AG04449 (cell line): ENCODE measurements at places on chromosomes 11 and 22.
A peak's percentile ranks its signal among the peaks of the same experiment; 100 is the strongest.

GRCh38 chr11:117820516-117820915 is 4.0 kb downstream of the FXYD2 start:
- DNase-seq: no peak

GRCh38 chr11:102680945-102681344 is 24.6 kb downstream of the MMP27 start:
- no peak for DNase-seq

DNA sequence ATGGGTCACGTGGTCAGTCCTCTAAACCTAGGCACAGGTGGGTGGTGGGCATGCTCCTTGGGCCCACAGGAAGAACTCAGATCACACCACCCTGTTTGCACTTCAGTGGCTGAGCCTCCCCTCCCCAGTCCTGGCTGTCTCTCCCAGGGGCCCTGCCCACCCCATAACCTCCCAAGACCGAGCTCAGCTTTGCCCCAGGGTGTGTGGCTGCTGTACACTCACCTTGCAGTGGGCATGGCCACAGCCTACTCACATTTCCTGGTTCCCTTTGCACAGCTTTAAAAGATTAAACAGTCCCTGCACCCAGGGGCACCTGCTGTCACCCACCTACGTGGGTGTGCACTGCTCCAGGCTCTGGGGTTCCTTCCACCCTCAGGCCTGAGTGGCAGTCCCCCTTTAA is 13.8 kb downstream of the TRIOBP start:
- DNase-seq: no peak

DNA sequence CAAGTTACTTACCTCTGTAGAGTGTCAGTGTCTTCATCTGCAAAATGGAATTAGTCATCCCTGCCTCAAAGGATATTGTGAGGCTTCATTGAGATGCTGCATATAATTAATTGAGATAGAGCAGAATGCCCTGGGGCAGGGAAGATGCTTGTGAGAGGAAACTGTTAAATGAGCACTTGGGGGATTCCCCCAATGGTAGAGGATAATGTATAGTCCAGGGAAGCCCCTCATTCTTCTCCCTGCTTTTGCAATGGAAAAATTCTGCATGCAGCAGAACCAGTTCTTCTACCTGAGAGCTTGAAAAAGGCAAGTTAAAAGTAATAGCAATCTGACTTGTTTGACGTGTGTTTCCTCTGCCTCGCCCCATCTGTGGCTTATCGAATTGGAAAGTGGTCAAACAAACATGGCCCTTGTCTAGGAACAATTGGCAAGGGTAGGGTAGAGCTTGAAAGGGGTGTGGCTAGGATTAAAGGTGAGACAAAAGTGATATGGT is 90.9 kb downstream of the NAV2 start:
- no peak for DNase-seq

DNA sequence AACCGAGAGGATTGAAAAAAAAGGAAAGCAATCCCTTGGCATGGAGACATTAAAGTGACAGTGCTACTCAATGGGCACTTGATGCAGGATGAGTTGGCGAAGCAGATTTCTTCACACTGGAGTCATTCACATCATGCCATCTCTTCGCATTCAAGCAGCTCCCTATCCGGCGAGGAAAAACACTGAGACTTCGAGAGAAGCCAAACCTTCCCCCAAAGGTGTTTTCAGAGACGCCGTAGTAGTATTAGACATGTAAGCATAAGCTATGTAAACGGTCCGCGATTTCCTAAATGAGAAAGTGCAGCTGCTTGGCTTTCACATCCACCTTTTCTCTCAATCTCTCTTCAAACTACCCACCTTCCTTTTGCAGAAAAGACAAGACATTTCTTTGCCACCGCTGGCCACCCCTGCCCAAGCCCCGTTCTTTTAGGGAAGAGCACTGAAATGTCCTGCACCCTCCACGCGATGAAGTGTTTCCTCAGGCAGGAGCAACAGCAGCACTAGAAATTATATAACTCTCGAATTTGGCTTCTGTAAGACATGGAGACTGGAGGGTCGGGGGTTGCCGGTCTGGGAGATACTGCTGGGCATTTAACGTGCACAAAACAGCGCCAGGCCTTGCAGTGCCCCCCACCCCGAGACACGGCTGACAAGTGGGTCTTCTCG is at the start of gene DLG2:
Gene DLG2, minus strand, starts transcription at position 13 of the 666 bp plus-strand sequence.
- no peak for DNase-seq

GRCh38 chr11:128238521-128239265 is 348.7 kb downstream of the ETS1 start:
- DNase-seq: no peak

DNA sequence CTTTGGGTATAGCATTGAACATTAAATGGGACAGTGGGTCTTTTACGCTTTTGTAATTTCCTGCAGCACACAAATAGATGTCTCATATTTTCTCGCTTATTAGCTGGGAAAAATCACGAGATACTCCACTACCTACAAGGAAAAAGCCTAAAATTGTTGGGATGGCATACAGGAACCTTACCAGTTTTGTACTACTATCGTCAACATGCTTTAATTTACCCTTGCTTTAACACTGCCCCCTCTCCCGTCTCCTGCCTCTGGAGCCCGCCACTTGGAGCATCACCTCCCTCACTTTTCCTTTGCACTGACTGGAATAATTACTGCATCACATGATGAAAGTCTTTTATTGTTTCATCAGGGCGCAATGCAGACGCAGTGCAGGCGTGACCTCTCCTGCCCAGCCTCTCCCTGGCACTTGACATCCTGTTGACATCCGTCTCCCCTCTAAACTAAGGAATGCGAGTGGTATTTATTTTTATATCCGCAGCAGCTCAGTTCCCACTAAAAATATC is 1.0 kb upstream of the FNBP4 start:
- no peak for DNase-seq

GRCh38 chr22:22886546-22886945 is 1.1 kb upstream of the IGLL5 start:
- no peak for DNase-seq

- DNase-seq: no peak
Observed at GRCh38 chr11:78223320-78223954, 34.7 kb downstream of the USP35 start.

DNA sequence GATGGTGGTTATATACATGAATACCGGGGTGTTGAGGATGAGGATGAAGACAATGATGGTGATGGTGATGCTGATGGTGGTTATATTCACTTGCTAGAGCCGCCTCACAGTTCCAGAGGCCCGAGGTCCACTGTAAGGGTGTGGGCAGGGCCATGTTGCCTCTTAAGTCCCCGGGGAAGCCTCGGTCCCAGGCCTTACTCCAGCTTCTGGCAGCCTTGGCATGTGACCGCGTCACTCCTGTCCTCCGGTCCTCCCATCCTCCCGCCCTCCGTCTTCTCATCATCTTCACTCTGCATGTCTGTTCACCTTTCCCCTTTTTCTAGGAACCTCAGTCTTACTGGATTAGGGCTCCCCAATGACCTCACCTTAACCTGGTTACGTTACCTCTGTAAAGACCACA is 54.6 kb downstream of the IGLL1 start:
- no peak for DNase-seq

GRCh38 chr11:79269611-79270307 is 171.1 kb downstream of the TENM4 start:
- no peak for DNase-seq

DNA sequence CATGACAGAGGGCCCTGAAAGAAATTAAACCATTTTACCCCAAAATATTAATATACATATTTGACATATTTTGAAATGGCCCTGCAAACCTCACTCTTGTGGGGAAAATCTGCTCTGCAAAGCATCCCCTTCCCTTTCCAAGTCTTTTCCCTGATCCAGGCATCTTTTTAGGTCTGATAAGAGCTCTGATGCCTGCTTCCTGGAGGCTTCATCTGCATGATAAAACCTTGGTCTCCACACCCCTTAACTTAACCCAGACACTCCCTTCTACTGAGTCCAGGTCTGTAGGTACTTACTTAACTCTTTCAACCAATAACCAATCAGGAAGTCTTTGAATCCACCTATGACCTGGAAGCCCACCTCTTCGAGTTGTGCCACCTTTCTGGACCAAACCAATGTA is 1.8 kb upstream of the LGALS12 start:
- no peak for DNase-seq

GRCh38 chr11:11966826-11967668 is 41.4 kb downstream of the DKK3 start:
- no peak for DNase-seq

DNA sequence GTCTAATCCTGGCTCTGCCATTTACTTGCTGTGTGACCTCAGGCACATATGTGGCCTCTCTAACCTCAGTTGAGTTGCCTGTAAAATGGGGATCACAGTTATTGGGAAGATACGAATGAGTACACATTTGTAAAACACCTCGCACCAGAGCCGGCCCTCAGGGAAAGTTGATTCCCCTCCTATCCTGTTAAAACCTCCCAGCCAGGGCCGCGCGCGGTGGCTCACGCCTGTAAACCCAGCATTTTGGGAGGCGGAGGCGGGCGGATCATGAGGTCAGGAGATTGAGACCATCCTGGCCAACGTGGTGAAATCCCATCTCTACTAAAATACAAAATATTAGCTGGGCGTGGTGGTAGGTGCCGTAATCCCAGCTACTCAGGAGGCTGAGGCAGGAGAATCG is 7.8 kb upstream of the MYBPC3 start:
- DNase-seq: no peak

DNA sequence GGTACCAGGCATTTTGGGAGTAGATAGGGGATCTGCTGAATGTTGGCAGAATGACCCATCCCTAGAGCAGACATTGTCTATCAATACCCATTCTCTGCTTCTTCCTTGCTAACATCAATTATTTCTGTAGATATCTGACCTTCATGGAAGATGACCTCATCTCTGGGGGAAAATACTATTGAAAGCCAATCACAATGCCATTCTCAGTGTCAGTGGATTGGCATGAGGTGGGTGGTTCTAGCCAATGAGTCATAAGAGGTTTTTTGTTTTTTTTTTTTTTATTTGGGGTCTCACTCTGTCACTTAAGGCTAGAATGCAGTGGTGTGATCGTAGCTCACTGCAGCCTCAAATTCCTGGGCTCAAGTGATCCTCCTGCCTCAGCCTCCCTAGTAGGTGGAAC is 42.5 kb downstream of the SNX19 start:
- DNase-seq: no peak

DNA sequence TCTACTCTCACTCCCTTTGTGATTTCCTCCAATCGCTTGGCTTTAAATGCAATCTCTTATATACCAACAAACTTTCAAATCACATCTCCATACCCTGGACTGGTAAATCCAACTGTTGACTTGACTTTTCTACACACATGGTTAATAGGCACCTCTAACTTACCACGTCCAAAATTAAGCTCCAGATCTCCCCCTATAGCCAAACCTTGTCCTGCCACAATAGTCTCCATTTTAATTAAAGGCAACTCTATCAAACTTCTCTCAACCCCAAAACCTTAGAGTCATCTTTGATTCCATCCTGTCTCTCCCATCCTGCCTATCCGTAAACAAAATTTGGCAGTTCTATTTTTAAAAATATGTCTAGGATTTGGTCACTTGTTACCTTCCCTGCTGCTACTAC is 141.8 kb upstream of the DDI1 start:
- no peak for DNase-seq

DNA sequence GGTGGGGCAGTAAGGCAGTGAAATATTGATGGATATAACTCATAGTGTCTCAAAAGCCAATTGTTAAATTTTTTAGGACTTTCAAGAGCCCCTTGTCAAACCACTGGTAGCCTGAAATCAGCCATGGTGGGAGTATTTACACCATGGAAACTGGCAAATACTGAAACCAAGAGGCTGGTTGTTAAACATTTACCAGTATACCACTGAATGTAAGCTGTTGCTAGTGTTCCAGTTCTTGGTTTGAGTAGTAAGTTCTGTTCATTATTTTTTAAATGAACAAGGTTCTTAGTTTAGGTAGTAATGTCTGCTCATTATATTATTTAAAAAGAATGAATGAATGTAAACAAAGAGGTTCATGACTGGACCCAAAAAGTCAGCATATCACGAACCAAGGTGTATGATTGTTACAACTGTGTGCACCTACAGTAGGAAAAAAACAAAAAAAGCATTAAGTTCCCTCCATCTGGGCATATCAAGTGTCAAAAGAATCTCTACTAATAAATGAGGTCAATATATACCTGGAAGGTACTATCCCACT is 4.5 kb upstream of the EIF3F start:
- no peak for DNase-seq

DNA sequence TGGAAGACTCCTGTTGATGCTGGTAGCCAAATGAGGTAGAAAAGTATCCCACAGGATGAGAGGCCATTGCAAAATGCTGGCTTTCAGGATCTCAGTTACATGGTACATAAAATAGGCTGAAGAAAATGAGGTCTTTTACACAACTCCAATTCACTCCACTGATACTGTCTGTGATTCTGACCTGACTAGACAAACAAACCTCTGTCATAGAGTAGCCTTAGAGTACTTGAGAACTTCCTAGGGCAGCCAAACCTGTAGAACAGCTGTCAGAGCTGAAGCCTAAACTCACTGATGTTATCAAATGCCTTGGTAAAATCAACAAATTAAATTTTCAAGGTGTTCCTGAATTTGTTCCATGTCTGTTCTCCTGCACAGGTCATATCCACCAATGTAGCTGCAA is 26.2 kb upstream of the POGLUT3 start:
- DNase-seq: no peak

- DNase-seq: peak; percentile 79
Observed at GRCh38 chr11:130480186-130480585, 31.7 kb downstream of the ADAMTS15 start.

DNA sequence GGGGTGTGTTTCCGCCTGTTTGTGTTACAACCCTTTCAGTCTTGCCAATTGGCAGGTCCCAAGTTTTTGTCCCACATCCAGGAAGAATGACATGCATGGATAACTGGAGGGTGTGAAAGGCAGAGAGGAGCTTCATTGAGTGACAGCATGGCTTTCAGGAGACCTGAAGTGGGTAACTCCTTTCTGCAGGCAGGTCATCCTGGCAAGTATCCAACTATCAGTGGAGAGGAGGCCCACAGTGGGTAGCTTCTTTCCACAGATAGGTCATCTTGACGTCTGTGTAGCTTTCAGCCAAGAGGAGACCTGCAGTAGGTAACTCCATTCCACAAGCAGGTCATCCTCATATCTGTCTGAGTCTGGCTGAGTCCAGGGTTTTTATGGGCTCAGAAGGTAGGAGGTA is 1268.8 kb upstream of the CNTN5 start:
- DNase-seq: no peak

DNA sequence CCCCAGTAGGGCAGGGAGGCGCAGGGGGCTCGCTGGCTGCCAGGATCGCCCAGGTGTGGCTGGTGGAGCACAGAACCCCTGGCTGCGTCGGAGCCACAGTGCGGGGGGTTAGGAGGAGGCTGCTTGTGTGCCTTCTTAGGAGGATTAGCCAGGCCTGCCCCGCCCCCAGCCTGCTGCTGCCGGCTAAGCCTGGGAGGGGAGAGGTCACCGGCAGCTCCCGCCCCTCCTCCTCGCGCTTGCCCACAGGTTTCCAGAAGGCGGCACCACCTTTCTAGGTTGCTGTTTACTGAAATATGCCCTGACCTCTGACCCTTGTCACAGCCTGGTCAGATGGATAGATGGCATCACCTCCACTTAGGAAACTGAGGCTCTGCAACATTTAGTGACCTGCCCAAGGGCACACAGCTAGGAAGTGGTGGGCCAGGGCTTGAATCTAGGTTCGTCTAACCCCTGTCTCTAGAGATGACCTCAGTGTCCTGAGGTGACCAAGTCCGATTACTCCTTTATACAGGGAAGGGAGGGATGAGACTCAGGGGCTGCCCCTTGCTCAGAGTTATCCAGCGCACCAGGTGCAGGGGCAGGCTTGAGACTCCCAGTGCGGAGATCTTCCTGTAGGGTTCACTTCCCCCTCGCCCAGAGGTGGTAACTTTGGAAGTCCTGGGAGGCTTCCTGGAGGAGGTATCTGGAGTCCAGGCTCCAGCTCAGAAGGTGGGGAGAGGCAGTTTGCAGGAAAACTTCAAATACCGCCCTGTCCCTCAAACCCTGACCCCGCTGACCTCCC is 44.0 kb downstream of the MYO7A start:
- DNase-seq: no peak
